Type B pancreatic cell (in vitro differentiated cells): ENCODE measurements at places on chromosomes 6 and 20. TPM values are rescaled to one million over a fixed set of nuclear protein-coding genes. Genes with fewer than 3 reads are reported as not detected.

The DOP1A gene
- total RNA-seq = 21.7 and 30.1 TPM in 2 replicates

The TP53TG5 gene
- total RNA-seq = 0.57 TPM in 1 of 2 replicates, not detected in the other

- DNase-seq = no peak
These were observed 46.9 kb downstream of the GFRA4 start for GRCh38 chr20:3616250-3616649.

- no peak for DNase-seq
These were observed 228.1 kb upstream of the CST7 start for GRCh38 chr20:24720957-24721356.

The SYCP2L gene
- 4.9 and 6.9 TPM in 2 replicates for total RNA-seq

DNA sequence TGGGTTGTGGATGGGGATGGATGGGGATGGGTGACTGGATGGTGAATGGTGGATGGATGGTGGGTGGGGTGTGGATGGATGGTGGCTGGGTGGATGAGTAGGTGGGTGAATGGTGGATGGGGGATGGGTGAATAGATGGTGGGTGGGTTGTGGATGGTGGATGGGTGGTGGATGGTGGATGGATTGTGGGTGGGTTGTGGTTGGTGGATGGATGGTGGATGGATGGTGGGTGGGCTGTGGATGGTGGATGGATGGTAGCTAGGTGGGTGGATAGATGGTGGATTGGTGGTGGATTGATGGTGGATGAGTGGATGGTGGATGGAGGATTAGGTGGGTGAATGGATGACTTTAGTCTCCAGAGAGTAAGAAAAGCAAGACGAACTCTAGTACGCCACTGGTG is 57.6 kb downstream of the YTHDF1 start:
- no peak for DNase-seq
